Stimulated activated CD4-positive, alpha-beta T cell treated with anti-CD3 and anti-CD28 coated beads, Interleukin-1b, Interleukin-23, amount 100 ng/mL, for 48 hours (primary cell): ENCODE measurements at places on chromosomes 7 and 10.

DNA sequence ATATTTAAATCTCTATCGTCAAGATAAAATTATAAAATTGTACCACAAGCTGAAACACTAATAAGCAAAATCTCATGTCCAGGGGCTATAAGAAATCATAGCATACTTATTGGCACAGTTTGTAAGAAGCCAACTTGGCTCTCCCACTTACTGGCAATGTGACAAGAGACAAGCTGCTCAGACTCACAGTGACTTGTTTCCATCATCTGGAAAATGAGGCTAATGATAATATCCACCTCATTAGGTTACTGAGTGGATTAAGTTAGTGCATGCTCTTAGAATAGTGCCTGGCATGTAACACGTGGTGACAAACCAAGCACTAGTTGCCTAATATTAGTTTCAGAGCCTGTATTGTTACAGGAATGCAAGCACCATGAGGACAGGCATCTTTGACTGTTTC is 234.4 kb downstream of the GLI3 start:
- DNase-seq: no peak

DNA sequence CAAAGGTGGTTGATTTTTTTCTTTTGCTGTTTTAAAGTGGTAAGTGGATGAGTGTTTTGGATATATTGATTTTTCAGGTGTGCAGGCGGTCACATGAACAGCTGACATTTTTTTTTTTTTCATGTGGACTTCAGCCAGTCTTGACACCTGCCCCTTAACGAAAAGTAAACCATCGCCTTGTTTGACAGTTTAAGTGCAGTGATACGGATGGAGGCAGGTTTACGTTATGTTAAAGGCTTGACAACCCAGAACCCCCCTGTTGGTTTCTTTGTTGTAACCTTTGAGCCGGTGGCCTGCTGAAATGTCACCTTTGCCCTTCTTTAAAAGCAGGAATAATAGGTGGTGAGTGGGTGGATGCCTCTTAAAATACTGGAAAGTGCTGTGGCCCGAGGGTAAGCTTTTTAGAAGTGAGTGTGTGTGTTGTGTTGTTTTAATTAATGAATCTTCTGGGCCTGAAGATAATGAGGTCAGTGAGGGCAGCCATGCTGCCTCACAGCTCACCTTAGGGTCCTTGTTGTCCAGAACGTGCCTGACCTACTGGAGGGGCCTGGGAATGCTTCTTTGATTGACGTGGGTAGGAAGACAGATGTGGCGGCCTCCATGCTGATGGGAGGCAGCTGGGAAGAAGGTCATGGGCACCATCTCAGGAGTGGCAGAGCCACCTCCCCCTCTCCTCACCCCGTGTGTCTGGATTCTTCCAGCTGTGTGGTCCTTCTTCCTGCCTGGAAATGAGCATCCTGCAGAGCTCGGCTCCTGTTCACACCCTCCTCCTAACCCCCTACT is 69.8 kb downstream of the TCF7L2 start:
- no peak for DNase-seq

GRCh38 chr7:158559356-158559755 is 28.3 kb downstream of the PTPRN2 start:
- no peak for DNase-seq

GRCh38 chr7:99618726-99619125 is 2.0 kb downstream of the ZSCAN25 start:
- DNase-seq: no peak

DNA sequence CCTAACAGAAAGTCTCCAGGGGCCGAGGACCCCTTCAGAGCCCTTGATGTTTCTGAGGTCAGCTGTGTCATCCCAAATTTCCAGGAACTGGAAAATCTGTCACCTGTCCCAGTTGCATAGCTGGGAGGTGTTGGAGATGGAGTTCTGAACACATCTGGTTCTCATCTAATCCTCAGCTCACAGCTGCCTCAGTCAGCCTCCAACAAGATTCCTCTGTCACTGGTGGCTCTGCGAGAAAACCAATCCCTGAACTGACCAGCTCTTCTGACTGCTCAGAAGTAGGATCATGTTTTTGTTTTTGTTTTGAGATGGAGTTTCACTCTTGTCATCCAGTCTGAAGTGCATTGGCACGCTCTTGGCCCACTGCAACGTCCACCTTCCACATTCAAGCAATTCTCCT is 37.6 kb upstream of the MYL10 start:
- DNase-seq: no peak

DNA sequence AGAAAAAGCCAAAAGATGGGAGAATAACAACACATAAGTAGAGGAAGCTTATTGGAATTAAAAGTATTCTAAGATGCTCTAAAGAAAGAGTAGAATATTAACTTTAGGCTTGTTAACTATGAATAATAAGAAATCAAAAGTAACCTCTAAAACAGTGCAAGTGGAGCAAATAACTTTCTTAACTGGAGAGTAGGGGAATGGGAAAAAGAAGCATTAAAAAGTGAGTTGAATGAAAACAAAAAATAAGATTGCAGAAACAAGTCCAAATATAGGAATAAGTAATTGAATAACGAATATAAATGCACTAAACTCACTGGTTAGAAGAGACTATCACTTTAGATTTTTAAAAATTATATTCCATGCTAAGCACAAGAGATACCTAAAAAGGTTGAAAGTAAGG is 63.9 kb downstream of the HECTD2 start:
- DNase-seq: no peak

GRCh38 chr10:110522365-110522988 is 24.8 kb downstream of the DUSP5 start:
- DNase-seq: no peak
